ENCODE measurements at places on chromosomes 7 and 10.

DNA sequence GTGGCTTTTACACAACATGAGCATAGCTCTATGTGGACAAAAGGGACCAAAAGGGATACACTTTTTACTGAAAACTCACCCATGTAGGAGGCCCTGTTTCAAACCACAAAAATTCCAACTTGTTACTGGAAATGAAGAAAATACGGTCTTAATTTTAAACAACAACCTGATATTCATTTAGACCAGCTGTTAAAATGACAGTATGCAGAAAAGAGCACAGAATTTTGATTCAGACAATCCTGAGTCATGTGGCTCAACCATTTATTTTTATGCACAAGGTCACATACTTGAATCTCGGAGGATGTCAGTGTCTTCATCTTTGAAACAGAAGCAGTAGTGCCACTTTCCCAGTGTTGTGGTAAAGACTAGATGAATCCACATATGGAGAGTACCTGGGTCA is 426.5 kb upstream of the NFE2L3 start:
- no peak for DNase-seq

- DNase-seq = no peak
Measured at GRCh38 chr7:75655536-75655935, 83.2 kb downstream of the HIP1 start.

DNA sequence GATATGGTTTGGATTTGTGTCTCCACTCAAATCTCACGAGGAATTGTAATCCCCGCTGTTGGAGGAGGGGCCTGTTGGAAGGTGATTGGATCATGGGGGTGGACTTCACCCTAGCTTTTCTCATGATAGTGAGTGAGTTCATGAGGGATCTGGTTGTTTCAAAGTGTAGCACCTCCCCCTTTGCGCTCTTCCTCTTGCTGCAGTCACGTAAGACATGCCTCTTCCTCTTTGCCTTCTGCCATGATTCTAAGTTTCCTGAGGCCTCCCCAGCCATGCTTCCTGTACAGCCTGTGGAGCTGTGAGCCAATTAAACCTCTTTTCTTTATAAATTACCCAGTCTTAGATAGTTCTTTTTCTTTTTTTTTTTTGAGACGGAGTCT is 17.1 kb downstream of the CDNF start:
- DNase-seq = no peak

- no peak for DNase-seq
Measured at GRCh38 chr10:100009283-100009792, 409 bp downstream of the DNMBP start.

DNA sequence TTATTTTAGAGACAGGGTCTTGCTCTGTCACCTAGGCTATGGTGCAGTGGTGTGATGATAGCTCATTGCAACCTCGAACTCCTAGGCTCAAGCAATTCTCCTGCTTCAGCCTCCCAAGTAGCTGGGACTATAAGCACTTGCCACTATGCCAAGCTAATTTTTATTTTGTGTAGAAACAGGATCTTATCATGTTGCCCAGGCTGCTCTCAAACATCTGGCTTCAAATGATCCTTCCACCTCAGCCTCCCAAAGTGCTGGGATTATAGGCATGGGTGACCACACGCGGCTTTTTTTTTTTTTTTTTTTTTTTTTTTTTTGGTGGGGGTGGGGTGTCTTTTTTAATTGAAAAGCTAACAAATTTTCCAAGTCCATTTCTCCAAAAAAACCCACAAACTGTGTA is 18.4 kb downstream of the HPS6 start:
- no peak for DNase-seq

All from activated CD4-positive, alpha-beta T cell treated with anti-CD3 and anti-CD28 coated beads for 4 hours (primary cell).